ENCODE measurements at places on chromosomes 4 and X. TPM values are rescaled to one million over a fixed set of nuclear protein-coding genes. Genes with fewer than 3 reads are reported as not detected.

The COL4A6 gene
- 3.1 TPM for polyA plus RNA-seq

The MCF2 gene
- 11.1 TPM for polyA plus RNA-seq

The NR3C2 gene
- polyA plus RNA-seq, result 0.06 TPM

The CABS1 gene
- polyA plus RNA-seq, result not detected

The SPARCL1 gene
- polyA plus RNA-seq, result not detected

The LCORL gene
- 49.0 TPM for polyA plus RNA-seq

The NDP gene
- 34.1 TPM for polyA plus RNA-seq

The CDS1 gene
- polyA plus RNA-seq, result 6.1 TPM

The VGLL1 gene
- polyA plus RNA-seq, result not detected

The SNX12 gene
- polyA plus RNA-seq, result 71.2 TPM

The LRPAP1 gene
- polyA plus RNA-seq, result 123 TPM

The PDGFC gene
- 6.7 TPM for polyA plus RNA-seq

The CTAG1B gene
- not detected for polyA plus RNA-seq

The IL9R gene
- not detected for polyA plus RNA-seq

The AFF2 gene
- 18.6 TPM for polyA plus RNA-seq

The CASK gene
- polyA plus RNA-seq, result 58.3 TPM

The MOB1B gene
- polyA plus RNA-seq, result 32.9 TPM

The GAGE1 gene
- not detected for polyA plus RNA-seq

The LRCH2 gene
- polyA plus RNA-seq, result 43.3 TPM
